ENCODE measurements at places on chromosomes 6 and 20.

GRCh38 chr20:10366898-10367692 is 66.9 kb downstream of the MKKS start:
- no peak for DNase-seq

DNA sequence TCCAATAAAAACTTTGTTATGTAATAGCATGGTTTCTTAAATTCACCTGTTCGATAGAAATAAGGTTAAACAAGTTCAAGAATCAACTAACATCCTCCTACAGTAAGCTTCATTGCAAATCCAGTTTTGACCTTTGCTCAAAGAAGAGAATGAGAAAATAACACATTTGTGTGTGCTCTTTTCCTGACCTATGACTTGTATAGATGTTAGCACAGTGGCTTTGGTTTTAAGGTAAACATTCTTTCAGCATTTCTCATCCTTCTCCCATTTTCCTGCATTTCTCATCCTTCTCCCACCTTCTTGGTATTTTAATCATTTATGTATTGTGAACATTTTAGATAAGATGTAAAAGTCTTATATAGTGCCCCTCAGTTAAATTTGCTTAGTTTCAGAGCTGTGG is 73.9 kb downstream of the PLCB1 start:
- DNase-seq: no peak

GRCh38 chr6:98932381-98932780 is 15.4 kb downstream of the FBXL4 start:
- DNase-seq: peak; percentile 37

DNA sequence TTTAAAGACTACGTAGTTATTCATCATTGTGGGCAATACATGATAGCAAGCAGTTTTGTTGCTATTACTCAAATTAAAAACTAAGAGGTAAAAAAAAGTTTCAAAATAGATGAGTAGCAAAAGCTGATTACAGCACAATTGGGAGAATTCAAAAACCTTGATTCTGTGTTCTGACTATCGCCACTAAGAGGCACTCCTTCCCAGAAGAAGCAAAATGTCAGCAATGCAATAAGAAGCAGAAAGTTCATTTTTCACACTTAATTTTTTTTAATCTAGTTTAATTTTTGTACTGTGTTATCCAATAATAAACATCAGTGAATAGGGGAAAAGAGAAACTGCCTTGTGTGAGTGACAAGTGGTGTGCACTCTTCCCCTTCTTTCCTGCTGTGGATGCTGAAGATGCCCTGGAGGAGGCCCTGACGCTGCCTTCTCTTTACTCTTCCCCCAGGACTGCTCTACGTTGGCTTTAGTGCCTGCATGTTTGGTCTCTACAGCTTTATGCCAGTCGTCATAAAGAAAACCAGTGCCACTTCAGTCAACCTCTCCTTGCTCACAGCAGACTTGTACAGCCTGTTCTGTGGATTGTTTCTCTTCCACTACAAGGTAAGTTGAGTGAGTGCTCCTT is 263.2 kb upstream of the PLN start:
- no peak for DNase-seq

DNA sequence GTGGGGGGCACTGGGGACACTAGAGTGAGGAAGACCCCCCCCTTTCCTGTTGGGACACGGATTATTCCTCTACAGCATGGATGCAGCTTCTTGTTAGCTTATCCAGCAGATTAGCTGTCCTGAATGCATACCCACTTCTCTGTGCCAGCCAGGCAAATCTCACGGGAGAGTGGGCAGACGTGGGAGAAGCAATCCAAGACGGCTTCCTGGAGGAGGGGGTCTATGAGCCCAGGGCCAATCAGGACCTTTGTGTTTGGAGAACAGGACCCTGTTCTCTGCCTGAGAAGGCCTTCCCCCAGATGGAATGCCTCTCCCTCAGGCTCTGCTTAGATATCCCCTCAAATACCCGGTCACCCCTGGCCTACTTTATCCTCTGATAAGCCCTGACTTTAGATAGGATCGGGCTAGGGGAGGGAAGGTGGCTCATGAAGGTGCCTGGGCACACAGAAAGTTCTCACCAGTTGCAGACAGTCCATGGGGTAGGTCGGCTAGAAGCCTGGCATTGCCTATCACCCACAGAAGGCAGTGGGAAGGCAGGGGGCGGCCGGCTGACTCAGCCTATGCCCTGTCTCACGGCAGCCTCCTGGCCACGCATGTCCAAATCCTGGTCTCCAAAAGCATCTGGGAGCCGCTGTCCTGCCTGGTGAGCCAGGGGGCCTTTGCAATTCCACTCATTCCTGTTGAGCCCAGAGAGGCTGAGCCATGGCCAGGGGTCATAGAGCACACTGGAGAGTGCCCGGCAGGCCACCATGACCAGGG is 34.7 kb downstream of the SUN5 start:
- DNase-seq: no peak

DNA sequence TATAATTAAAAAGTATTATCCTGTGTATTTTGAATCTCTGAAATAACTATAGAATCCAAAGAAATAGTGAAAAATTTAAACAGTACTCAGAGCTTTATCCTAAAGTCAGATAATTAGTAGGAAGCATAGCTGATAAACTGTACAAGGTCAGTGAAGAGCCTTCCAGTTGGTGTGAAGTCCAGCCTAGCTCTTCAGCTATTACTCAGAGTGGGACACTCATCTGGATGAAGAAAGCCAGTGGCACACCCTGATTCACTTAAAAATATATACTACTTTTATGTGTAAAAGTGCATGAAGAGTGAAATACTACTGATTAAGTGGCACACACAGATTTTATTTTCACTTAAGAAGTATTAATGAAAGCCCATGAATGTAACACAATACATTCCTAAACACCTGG is 3.1 kb downstream of the IFNGR1 start:
- DNase-seq: no peak

DNA sequence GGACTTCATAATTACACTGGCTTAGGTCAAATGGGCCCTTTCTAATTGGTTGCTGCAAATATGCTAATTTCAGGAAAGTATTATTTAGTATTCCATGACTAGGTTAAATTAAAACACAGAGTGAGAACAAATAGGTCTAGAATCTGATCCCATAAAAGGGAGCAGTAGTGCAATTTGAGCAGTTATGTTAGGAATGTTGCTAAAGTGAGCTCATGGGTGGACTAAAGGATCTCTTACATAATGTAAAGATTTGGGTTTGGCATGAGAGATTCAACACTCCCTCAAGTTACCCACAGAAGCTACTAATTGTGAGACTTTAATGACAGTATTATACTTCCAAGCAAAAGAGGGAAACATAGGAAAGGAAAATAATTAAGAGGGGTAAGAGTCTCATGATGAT is 109.1 kb downstream of the C6orf58 start:
- DNase-seq: no peak

GRCh38 chr6:88890860-88891845 is 72.3 kb downstream of the RNGTT start:
- no peak for DNase-seq

GRCh38 chr6:121733234-121733633 is 297.8 kb downstream of the GJA1 start:
- DNase-seq: no peak
